HFF-Myc (cell line): ENCODE measurements at places on chromosomes 1 and 21.

GRCh38 chr1:17125756-17126237, 6.5 kb upstream of the PADI2 start:
- peak; percentile 44 for DNase-seq

- peak; percentile 52 for DNase-seq
Measured at GRCh38 chr1:93442008-93442666, 5.8 kb upstream of the FNBP1L start.

DNA sequence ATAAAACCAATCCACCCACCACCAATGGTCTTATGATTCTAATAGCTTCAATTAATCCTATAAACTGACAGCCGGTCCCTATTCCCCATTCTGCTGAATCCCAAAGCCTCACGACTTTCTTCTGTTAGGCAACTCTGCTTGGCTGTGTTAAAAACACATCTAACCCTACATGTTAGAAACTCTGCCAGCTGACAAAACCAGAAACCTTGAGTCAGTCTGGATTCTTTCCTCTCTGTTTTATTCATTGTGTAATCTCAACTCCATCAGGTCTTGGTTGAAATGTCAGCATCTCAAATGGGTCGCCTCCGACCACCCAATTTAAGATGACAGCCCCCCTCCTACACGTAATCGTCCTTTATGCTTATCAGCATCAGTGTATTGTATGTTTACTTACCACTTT, 312.1 kb downstream of the DISC1 start:
- no peak for DNase-seq

DNA sequence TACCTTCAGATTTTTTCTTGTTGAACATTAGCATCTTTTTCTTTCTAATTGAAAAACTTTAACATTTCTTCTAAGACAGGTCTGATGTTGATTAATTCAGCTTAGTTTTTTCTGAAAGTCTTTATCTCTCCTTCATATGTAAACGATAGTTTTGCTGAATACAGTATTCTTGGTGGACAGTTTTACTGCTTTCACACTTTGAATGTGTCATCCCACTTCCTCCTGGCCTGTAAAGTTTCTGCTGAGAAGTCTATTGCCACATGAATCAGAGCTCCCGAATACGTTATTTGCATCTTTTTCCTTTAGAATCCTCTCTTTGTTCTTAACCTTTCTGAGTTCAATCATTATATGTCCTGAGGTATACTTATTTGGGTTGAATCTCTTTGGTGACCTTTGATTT, 344.2 kb downstream of the OLFM3 start:
- DNase-seq = no peak

DNA sequence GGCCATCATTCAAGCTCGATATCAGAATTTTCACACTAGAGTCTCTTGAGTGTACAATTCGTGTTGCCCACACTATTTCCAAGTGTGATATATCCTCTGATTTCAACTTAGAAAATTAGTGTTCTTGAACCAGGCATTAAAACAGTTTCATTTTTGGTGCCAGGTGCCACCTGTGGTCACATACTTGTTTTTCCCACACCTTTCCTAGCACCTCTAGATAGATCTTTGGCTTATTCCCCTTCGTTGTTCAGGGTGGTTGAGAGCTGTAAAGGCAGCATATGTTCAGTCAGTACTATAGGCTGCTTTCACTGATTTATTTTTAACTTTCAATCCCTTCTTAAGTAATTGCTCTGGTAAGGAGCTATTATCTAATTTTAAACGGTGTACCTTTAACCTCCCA, 131.1 kb downstream of the NEK7 start:
- no peak for DNase-seq

DNA sequence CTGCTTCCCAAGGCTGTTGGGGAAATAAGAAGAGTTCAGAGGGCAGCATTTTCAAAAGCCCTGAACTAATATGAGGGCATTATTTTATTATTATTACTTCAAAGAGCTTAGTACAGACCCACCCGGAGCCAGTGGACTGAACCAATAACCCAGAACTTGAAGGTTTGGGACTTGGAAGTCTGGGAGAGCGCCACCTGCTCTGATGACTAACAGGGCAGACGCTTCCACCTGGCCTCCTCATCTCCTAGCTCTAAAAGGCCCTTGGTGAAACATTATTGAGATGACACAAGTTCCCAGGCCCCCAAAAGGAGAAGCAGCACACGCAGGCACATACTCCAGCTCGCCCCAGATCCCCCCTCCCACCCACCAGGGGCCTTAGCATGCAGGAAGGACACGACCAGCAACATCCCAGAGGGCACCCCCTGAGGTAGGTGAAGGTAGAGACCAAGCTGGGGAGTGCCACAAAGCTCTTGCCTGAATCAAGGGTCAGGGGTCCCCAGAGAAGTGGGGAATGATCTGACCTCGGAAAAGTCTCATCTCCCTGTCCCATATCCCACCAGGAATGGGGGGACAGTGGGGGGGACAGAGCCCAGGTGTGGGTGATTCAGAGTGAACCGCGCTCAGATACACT, 1.3 kb downstream of the DLGAP3 start:
- DNase-seq = no peak

- DNase-seq = no peak
Measured at GRCh38 chr1:21822349-21822748, 10.3 kb downstream of the LDLRAD2 start.

GRCh38 chr1:184629266-184629665, 125.4 kb downstream of the EDEM3 start:
- no peak for DNase-seq

DNA sequence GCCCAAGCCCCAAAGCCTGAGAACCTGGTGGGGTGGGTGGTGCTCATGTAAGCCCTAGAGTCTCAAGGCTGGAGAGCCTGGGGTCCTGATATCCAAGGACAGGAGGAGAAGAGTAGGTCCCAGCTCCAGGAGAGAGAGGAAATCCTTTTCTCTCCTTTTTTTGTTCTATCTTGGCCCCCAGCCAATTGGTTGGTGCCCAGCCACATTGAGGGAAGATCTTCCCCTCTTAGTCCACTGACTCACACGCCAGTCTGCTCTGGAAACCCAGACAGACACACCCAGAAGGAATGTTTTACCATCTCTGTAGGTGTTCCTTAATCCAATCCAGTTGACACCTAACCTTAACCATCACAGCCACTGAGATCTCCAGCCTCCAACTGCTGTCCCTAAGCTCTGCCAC, 16.2 kb upstream of the LIN9 start:
- DNase-seq = no peak

- no peak for DNase-seq
Measured at GRCh38 chr1:14083706-14084105, 383.7 kb downstream of the PRDM2 start.

DNA sequence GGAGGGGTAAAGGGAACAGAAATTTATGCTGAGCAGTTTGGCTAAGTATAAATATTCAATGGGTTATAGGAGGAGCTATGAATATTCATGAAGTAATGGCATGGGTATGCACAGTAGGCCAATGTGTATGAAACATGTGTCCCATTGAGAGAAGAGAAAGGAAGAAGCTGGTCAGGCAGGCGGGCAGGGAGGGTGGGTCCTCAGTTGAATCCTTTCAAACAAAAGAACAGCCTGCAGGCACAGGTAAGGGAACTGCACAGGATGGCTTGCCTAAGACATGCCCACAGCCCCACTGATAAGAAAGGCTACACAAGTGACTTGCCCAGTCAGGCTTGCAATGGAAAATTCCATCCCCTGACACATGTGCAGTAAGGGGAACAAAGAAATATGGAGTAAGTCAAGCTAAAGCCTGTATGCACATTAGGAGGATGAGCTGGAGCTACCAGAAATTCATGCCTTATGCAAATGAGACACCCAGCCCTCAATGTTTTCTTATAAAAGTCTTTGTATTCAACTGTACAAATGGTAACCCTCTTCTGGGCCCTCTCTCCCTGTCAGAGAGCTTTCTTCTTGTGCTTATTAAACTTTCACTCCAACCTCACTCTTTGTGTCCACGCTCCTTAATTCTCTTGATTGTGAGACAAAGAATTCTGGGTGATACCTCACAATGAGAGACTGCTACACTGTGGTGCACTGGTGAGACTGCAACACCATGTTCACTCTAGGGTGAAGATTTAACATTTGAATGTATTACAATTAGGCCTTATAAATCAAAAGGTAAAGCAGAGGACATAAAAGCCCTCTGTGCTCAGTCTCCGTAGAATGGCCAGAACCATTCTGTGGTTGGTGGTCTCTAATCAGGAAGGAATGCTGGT, 96.5 kb downstream of the ATP1B1 start:
- no peak for DNase-seq

DNA sequence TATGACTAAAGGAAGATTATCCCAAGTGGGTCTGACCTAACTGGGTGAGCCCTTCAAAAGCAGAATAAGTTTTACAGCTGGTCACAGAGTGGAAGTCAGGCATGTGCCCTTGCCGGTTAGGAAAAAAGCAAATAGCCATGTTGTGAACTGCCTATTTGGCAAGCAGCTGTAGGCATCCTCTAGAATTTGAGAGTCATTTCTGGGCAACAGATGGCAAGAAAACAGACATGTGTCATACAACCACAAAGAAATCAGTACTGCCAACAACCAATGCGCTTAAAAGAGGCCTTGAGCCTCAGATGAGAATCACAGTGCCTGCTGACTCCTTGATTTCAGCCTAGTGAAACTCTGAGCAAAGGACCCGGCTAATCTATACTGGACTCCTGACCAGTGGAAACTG, 26.8 kb downstream of the LRRC53 start:
- no peak for DNase-seq

GRCh38 chr21:46268371-46268770, 17.0 kb downstream of the MCM3AP start:
- DNase-seq = no peak

DNA sequence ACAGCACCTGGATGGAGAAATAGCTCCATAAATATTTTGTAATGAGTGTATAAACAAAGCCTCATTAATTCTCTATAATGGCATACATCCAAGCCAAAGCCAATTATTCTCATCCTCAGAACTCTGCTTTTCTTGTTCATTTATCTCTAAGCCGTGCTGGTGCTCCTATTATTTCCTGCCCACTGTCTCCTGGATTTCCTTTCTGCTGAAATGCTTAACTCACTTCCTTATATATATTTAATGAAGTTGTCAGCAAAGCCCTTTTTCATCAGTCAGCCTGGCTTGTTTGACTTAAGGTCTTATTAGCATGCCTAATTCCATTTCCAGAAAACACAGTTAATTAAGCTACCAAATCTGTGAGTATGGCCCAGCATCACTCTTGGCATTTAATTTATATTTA, 93.4 kb downstream of the SLC25A24 start:
- no peak for DNase-seq

DNA sequence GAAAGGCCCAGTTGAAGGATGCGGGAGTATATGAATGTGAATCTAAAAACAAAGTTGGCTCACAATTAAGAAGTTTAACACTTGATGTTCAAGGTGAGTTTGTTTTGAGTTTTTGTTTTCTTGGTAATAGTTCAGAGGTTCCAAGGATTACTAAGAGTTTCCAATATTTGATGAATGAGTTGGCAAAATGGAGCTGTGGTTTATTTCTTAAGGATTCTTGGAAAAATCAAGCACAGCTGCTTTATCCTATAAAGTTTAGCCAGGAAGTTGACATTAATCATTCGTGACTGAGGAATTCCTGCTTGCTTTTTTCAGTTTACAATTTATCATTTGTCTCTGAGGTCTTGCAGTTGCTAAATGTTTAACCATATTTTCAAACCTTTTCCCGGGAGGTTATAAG, 15.1 kb downstream of the VCAM1 start:
- DNase-seq = peak; percentile 78

DNA sequence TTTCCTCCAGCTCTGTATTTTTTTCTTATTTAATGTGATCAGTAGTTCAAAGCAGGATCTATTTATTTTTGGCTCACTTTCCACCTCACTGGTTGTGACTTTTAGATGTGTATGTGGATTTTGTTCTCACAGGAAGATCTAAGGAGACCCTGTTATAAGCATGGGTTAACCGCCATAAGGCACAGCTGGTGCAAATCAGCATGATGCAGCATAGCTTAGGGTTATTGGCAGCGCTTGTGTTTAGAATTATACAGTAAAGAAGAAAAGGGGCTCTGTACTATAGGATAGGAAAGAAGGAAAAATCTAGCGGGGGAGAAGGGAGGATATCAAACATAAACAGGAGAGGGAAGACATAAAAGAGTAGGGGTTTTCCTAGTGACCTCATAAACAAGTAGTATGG, 26.9 kb upstream of the RGL1 start:
- DNase-seq = no peak

- DNase-seq = no peak
Measured at GRCh38 chr1:113551728-113552127, 161.4 kb downstream of the MAGI3 start.

DNA sequence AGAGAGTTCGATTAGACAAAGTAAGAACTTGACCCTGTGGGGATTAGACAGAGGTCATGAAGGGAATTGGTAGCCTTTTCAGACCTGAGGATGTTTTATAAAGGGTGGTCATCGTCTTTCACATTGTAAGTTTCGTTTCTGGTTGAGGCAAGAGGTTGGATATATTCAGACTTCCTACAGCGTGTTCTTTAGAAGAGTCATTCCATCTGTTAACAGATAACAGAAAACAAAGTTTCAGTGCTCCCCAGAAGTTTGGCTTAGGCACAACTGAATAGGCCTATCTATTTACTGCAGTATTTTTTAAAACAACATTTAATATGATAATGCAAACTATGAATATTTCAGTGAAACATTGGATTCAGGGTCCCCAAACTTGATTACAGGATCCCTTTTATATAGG, 17.1 kb upstream of the IVNS1ABP start:
- no peak for DNase-seq

GRCh38 chr1:43799656-43800635, 92.6 kb downstream of the ST3GAL3 start:
- peak; percentile 63 for DNase-seq

DNA sequence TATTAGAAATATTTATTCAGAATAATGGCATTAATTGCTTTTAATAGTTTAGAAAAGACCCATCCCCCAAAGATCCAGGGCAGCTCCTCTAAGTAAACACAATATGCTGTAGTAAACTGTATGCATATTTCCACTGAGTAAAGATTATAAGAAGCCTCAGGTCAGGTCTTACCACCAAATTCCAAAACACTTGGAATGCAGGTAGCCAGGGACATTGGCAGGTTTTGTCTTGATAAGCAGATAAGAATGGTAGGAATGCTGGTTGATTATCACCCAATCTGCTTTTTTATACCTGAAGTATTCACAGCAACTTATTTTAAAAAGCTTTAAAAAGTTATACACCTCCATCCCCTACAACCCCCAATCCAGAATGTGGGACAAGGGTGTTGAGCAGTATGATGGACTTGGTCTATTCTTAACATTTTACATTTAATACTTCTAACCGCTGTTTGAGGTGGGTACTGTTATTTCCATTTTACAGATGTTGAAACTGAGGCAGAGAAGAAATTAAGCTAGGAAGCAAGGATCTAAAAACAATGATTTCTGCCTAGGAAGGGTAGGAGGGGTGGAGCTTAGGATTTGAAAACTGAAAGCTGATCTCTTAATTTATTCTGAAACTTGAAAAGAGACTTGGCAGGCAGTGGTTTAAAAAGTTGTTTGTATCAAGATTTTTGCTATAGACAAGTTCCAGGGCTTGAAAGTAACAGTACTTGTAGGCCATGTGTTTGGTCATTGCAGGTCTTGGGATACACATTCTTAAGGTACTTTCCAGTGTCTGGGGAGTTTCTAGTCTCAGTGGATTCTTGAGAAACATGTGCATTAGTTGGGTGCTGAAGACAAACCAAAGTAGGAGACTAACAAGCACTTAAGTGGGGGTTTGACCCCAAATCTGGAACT, 15.6 kb upstream of the THEM4 start:
- no peak for DNase-seq
